Neural crest cell (in vitro differentiated cells): ENCODE measurements at places on chromosomes 16 and 17. TPM values are rescaled to one million over a fixed set of nuclear protein-coding genes. Genes with fewer than 3 reads are reported as not detected.

DNA sequence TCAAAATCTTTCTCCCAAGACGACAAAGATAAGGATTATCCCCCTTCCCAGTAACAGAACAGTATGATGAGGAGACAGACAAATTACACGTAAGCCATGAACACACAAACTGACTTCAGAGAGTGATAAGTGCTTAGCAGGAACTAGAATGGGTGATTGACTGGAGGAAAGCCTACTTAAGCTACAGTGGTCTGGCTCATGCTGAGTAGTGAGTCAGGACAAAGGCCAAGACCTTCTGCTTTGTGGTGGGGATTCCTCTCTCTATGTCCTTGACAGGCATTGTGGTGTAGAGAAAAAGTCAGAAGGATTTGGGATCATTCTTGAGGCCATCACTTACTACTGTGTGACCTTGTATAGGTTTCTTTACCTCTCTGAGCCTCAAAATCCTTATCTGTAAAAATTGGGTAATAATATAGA lies 381.9 kb upstream of the CCL2 start:
- DNase-seq = no peak
- no peaks in the 10 kb centered on the region for H3K4me1 ChIP-seq
- no peaks in the 10 kb centered on the region for H3K36me3 ChIP-seq
- no peak overlapping the region for H3K27ac ChIP-seq
- peaks cover 41% of the 10 kb centered on the region for H3K27me3 ChIP-seq
- no peak overlapping the region for H3K4me3 ChIP-seq

- peaks cover 11% of the 10 kb centered on the region for H3K4me1 ChIP-seq
- H3K27me3 ChIP-seq = no peaks in the 10 kb centered on the region
- H3K36me3 ChIP-seq = no peaks in the 10 kb centered on the region
- DNase-seq = no peak
- no peak overlapping the region for H3K4me3 ChIP-seq
Measured at GRCh38 chr16:61945511-61945910, 90.7 kb downstream of the CDH8 start.

DNA sequence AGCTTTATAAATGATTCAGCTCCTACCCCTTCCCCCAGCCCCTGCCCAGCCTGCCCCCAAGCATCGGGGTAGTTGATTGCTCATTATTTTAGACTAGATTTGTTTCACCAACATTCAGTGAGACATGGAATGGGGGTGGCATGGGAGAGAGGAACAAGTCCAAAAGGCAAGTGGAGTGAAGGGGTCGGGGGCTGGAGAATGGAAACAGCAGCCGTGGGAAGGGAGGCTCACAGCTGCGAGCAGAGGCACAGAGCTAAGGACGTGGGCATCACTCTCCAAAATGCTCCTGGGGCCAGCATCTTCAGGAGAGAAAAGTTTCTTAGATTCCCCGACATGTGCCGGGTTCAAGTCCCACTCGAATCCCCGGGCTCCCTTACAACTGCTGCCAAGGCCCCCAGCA lies 19.3 kb downstream of the PIPOX start:
- H3K36me3 ChIP-seq = no peaks in the 10 kb centered on the region
- no peak for DNase-seq
- H3K27me3 ChIP-seq = no peaks in the 10 kb centered on the region
- peaks cover 26% of the 10 kb centered on the region for H3K4me1 ChIP-seq

DNA sequence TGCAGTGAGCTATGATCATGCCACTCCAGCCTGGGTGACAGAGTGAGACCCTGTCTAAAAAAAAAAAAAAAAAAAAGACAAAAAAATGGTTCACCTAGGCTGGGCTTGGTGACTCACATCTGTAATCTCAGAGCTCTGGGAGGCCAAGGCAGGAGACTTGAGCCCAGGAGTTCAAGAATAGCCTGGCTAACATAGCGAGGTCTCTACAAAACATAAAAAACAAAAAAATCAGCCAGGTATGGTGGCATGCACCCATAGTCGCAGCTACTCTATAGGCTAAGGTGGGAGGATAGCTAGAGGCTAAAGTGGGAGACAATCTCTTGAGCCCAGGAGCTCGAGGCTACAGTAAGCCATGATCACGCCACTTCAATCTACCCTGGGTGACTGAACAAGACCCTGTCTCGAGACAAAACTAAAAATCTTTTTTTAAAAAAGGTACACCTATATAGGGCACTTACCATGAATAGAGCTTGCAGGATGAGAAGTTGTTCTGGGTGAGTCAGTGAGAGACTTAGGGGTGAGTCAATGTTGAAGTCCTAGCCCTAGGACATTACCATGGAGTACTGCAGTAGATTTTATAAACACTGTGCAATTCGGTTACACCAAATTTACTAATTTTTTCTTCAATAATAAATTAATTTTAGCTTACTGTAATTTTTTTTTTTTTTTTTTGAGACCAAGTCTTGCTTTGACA lies 19.0 kb downstream of the USP32 start:
- no peak overlapping the region for H3K27ac ChIP-seq
- no peak for DNase-seq
- H3K4me3 ChIP-seq = no peak overlapping the region
- no peaks in the 10 kb centered on the region for H3K36me3 ChIP-seq
- H3K27me3 ChIP-seq = no peaks in the 10 kb centered on the region

GRCh38 chr17:29764748-29765147 lies 142.0 kb upstream of the CORO6 start:
- peaks cover 26% of the 10 kb centered on the region for H3K4me1 ChIP-seq
- H3K4me3 ChIP-seq = peak overlapping the region; percentile 38
- H3K36me3 ChIP-seq = no peaks in the 10 kb centered on the region
- no peak overlapping the region for H3K27ac ChIP-seq
- no peaks in the 10 kb centered on the region for H3K27me3 ChIP-seq

GRCh38 chr17:79441356-79442160 lies 169.3 kb downstream of the RBFOX3 start:
- H3K4me3 ChIP-seq = no peak overlapping the region
- H3K27me3 ChIP-seq = no peaks in the 10 kb centered on the region
- no peak overlapping the region for H3K27ac ChIP-seq
- DNase-seq = no peak

C1QTNF8 gene
- total RNA-seq = 0.19 and 0.30 TPM in 2 replicates
